ENCODE measurements at places on chromosomes 6 and 20.

DNA sequence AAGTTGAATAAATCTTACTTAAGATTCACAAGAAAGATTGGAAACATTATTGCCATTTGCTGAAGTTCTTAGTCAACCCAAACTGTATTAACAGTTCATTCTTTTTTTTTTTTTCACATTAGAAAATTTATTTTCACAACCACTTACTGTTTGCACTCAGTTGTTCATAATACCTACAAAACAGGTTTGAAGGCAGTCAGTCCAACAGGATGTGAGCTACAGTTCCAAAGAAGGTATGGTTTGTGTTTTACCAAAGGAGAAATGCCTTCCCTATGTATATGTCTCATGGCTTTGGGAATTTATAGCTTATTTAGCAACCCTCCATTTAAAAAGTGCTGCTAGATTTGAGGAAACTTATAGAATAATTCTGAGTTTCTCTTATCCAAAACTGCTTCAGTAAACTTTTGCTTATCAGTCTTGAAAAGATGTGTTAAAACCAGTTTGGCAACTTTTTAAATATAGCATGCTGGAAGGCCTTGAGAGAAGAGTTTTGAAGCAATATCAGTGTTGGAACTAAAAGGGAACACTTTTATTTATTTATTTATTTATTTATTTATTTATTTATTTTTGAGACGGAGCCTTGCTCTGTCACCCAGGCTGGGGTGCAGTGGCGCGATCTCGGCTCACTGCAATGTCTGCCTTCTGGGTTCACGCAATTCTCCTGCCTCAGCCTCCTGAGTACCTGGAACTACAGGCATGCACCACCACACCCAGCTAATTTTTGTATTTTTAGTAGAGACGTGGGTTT, 46.8 kb upstream of the RREB1 start:
- no peak for DNase-seq

GRCh38 chr20:1741309-1742048, 83.9 kb upstream of the SIRPG start:
- no peak for DNase-seq

- no peak for DNase-seq
Observed at GRCh38 chr6:43926634-43927531, 156.9 kb downstream of the VEGFA start.

DNA sequence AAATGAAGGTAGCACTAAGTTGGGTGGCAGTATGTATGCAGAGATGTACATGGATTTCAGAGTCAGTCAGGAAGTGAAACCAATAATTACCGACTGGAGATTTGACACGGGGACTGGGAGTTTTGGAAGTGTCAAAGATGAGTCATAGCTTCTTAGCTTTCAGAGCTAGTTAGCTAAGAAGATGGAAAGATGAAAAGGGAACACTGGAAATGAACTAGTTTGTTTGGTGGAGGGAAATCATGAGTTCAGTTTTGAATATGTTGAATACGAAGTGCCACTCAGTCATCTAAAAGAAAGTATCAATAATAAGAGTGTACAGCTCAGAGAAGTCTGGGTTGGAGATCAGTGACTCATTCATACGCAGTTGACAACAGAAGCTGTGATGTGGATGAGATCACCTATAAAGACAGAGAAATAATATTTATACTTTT, 7.5 kb downstream of the ESF1 start:
- no peak for DNase-seq

GRCh38 chr6:83192456-83192855, 609 bp downstream of the PGM3 start:
- no peak for DNase-seq

GRCh38 chr6:91691449-91691848, 1104.6 kb upstream of the MAP3K7 start:
- DNase-seq = no peak

- DNase-seq = no peak
Observed at GRCh38 chr6:128492386-128492785, 28.0 kb downstream of the PTPRK start.

- no peak for DNase-seq
Observed at GRCh38 chr6:165568326-165568725, 94.7 kb downstream of the PDE10A start.

DNA sequence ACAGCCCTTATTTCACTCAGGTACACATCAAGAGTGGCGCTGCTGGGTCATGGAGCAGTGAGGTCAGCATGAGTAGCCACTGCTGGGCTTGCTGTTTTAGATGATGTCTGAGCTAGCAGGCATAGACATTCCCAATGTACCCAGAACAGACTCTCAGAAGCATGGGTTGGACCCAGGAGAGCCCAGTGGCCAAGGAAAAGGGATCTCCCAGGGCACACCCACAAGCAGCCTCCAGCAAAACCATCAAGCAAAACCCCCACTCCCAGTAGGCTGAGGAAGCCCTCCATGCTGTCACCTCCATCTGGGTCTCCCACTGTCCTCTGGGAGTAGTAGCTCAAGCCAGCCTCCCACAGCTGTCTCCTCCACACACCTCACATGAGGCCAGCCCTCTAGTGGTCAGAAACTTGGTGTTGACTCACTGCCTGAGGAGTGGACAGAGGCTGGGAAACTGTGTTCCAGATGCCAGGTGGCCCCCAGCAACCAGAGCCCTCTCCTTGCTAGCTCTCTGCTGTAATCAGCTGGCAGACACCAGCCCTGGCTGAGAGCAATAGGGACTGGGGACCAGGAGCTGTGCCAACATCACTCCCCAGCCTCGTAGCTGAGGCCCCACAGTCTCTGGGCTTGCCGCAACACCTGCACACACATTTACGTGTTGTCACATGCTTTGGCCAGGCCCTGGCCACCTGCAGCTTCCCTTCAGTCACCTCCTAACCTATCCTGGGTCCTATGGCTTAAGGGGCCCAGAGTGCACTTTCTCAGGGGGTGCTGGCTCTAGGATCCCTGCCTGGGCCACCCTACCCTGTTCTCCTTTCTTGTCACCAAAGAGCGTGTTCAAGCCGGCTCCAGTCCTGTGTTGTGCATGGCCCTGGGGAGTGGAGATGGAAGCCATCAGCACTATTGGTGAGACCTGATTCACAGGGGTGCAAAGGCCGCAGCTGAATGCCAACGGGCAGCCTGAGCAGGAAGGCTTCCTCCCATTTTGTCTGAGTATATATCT, 1.9 kb upstream of the AP5S1 start:
- no peak for DNase-seq

- no peak for DNase-seq
Observed at GRCh38 chr6:113888956-113889630, 31.9 kb downstream of the MARCKS start.

DNA sequence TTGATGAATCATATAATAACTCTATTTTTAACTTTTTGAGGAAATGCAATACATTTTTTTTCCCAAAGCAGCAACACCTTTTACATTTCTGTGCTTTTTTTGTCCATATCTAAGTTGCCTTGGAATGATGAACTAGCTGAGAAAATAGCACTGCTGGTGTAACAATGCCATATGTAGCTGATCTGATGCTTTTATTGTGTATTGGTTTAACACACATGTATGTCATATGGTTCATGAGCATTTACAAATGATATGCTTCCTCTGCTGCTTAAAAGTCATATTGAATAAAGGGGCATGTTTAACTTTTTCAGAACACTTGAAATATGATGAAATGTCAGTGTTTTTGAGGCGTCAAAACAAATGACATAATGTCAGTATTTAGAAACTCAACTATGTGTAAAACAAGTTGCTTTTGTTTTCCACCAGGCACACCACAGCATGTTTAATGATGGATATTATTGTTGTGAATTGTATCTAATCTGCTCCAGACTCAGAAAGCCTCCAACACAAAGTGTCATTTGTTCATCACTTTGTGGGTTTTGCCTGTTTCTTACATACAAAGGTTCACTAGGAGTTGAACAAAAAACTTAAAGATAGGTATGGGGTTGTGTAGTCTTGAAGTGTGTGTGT, 775.8 kb upstream of the FLRT3 start:
- no peak for DNase-seq
